ENCODE measurements at places on chromosomes 6 and 20.

DNA sequence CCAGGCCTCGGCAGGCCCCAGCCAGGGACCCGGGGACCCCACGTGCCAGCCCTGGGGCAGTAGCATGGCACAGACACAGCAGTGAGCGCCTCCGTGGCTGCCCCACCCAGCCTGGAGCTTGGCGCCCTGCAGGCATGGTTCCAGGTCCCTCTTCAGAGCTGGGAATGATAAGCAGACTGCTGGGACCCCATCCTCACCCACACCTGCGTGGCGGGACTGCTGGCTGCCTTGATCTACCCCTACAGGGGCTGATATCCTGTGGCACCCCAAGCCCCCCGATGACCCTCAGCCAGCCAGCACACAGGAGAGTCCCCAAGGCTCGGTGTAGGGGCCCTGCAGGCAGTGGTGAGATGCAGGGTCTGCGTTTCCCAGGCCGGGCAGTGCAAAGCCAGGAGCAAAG is 47.1 kb downstream of the YTHDF1 start:
- DNase-seq: no peak

DNA sequence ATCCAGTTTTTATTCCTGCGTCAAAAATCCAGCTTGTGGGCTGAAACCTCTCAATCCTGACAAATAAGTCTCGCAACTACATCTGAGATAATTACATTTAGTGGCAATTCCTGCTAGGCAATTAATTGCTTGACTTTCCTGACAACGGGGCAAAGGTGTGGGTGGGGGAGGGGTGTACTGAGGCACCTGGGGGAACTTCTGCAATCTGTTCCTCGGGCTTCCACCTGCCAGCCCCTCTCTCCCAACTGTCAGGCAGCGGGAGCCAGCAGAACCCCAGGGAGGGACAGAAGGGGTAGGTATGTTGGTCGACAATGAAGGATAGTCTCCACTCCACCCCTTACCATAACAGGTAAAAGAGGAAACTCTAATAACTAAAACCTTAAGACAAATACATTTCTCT is 6.8 kb downstream of the C6orf52 start:
- DNase-seq: no peak

- no peak for DNase-seq
Observed at GRCh38 chr20:10596710-10597121, 77.1 kb downstream of the JAG1 start.

DNA sequence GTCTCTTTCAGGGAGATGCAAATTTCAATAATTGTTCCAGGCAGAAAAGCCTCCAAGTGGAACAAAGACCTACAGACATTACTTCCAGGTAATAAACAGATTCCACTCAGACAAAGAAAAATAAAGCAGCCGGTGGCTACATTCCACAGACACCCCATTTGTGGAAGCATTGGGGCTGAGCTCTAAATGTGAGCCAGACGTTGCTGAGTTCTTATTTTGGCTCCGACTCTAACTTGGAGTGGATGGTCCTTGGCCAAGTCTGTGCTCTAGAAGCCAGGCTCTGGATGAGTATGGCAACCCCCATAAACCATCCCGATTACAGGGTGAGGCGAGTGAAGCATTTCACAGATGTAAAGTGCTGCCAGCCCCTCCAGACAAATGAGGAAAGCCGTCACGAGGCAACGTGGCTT is 6.6 kb downstream of the TRAM2 start:
- DNase-seq: no peak

GRCh38 chr20:54517241-54517975 is 42.0 kb downstream of the DOK5 start:
- no peak for DNase-seq

DNA sequence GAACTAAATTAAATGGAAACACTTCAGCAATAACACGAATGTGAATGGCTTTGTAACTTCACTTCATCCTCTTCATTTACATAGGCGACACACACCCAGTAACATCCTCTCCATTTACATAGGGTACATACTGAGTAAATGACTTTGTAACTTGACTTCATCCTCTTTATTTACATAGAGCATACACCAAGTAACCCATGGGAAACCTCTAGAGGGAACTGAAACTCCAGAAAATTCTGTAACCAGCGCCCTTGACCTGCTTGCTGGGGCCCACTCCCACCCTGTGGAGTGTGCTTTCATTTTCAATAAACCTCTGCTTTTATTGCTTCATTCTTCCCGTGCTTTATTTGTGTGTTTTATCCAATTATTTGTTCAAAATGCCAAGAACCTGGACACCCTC is 81.6 kb upstream of the OPRM1 start:
- DNase-seq: no peak

DNA sequence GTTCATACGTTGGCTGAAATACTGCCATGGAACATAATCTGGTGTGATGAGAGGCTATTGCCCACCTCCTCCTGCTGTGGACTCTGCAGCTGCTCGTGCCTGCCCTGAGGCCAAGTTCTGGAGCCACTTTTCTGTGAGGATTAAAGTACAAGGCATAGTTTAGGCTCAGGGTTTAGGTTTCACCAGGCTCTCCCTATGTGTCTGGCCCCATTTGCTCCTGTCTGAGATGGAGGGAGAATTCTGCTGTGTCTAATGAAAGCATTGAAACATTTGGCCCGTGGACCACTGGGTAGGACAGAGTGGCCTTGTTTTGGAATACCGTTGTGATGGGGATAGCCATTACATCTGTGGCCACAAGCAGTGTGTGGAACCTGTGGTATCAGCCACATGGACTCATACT is 5.9 kb downstream of the WRNIP1 start:
- DNase-seq: no peak

DNA sequence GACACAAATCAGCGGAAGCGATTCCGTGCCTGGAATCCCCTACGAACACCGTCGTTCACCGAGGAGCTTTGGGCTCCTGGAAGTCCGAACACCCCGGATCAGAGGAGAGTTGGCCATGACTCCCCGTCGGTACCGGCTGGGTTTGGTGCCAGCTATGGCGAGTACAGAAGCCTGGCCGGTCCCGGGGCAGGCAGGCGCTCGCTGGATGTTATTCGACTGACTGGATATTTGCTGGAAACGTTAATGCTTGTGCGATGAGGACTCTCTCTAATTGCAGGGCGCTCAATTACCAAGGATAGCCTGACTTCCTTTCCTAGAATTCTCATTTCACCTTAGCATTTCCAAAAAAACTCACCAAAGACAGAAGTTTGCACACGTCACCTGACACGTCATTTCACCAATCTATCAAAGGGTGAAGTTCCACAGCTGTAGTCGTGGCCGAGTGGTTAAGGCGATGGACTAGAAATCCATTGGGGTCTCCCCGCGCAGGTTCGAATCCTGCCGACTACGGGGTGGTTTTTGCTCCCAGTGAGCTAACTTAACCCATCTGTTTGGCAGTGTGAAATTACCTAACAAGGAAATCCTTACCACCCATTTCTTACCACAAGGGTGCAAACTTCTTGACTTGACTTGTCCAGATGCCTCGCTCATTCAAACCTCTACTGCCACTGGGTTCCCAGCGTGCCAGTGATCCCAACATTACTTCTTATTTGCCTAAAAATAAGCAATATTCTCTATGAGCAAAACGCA is 22.7 kb upstream of the ZNF184 start:
- DNase-seq: no peak

- DNase-seq: no peak
Observed at GRCh38 chr20:10249048-10249770, 30.6 kb downstream of the SNAP25 start.

DNA sequence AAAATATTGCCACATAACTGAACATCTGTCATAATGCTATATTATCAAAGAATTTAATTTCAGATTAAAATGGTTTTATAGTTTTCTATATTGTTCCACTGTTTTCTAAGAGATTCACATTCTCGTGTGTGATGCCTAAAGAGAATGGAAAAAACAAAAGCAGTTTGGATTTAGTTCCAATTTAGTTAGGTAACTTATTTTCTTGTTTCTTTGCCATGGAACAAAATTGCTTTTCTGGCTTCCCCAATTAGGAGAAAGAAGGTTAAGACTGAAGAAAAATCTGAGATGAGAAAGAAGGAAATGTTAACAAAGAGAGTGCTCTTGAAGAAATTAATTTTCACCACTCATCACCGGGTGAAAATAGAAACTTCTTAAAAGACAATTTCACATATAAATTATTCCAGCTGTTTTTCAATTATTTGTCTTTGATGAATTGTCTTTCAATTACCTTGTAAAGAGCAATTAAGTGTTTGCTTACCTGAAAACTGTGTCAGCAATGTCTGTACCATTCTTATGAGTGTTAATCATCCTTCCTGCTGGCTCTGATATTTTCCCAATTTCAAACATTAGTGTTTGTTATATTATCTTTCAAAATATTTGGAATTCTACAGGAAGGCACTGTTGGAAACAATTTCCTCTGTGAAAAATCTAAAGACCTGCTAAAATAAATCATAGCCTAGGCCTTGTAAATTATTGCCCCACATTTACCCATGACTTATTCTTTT is 19.5 kb downstream of the PHACTR2 start:
- DNase-seq: no peak

DNA sequence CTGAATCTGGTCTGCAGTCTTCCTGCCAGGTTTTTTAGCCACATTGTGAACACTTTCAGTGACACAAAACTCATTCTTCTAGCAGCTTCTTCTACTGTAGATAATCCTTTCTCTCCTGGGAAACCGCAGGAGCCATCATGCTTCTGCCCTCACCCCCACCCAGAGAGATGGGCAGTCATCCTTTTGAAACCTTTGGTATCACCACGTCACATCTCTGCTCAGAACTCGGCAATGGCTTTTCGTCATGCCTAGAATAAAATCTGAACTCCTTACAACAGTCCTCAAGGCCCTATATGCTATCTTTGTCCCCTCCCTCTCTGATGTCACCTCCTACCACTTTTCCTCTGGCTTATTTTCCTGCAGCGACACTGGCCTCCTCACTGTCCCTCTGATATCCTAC is 46.4 kb upstream of the ZNFX1 start:
- DNase-seq: no peak

DNA sequence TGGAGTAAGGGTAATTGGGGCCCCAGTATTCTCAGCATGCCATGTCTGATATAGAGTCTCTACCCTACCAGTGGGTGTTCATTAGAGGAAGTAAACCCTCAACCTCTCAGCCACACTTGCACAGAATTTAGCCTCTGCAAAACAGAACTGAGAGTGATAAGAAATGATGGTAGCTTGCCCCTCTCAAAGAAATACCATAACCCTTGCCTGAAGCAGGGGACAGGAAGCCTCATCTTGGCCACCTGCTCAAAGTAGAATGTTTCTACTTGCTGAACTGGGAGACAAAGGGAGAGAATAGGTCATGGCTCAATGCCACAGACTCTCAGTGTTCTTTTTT is 33.7 kb downstream of the SPTLC3 start:
- no peak for DNase-seq

DNA sequence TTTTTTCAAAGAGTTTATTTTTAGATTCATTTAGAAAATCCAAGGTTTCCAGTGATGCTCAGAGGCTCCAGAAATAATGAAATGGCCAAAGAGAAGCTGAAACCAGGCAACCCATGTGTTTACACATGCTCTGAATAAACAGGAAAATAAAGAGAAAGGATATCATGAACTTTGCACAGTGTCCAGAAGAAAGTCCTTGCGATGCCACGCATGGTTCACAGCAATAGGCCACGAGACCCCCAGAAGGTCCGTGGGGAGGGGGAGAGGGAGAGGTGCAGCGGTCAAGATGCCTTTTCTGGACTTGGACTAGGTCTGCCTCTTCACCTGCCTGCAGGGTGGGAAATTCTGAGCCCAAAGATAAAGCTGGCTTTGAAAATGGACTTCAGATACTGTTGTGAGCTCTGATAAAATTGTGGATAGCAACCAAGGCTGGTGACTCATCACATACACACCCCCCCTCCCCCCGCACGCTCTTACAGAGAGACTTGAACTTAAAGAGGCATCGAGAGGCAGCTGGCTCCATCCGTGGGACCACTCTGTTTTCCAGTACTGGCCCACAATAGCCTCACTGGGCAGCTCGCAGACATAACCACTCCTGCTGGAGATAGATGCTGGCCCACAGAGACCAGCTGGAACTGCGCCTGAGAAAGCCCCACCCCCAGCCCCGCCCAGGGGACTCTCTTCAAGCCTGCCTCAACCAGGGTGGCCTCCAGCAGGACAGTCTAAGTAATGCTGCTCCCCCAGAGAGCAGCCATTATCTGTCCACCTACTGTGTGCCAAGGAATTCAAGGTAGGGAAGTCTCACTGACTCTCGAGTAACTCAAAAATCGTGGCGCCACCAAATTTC is 21.2 kb upstream of the NFATC2 start:
- DNase-seq: no peak

DNA sequence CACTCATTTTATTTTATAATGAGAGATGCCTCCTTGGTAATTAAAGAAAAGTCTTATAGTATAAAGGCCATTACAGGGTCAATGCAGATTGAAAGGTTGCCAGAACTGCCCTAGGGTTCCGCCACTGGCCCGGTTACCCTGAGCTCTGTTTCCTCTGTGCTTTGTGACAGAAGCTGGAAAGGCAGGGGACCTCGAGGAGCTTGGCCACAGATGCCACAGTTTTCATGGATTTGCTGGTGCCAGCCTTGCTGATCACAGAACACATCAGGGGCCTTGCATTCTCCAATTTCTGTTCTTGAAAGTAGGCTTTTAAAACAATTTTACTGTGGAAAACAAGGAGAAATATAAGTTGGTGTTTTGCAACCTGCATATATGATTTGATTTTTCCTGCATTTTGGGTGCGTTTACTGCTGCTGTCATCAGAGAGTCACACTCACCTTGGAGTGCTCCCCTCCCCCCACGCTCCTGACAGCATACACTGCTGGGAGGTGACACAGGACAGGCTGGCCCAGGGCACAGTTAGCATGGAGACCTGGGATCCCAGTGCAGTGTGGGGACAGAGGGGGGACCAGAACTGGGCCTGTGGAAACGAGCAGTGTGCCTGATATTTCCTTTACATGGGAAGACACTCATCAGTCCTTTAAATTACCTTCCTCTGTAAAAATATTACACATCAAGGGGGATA is 142.8 kb downstream of the CFAP61 start:
- DNase-seq: no peak

GRCh38 chr6:74939721-74940620 is 265.9 kb downstream of the COL12A1 start:
- no peak for DNase-seq

DNA sequence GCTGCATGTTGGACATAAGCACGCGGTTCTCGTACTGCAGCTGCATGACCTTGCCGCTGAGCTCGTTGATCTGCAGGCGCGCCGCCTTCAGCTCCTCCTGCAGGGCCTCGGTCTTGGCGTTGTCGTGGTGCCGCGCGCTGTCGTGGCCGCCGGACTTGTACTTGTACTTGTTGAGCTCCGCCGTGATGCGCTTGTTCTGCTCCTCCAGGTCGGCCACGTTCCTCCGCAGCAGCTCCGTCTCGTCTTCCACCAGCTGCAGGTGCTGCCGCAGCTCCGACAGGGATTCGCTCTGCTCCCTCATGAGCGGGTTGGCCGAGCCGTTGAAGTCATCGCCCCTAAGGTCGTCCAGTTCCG is 16.6 kb upstream of the KIAA0408 start:
- no peak for DNase-seq

DNA sequence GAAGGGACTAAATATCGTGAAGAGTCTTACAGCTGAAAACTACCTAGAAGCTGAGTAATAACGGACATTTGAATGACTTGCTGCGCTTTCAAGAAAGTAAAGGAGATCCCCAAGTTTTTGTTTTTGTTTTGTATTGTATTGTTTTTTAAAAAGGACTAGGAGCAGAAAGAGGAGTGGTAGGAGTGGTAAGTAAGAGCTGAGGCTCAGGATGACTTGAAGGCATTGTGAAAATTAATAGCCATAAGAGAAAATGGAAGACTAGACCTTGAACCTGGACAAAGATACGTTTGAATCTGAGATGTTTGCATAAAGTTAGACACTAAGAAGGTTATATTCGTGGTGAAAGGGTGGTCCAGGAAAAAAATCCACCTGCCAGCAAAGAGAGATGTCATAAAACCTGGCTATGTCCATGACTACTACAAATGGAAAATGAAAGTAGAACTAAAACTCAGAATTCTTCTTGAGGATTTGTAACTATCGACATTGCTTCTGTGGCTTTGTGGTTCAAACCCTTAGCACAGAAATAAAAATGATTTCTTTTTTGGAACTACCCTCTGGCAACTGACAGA is 824.8 kb upstream of the FLRT3 start:
- no peak for DNase-seq
